Hypothalamus (tissue), 51 donors: ENCODE measurements at places on chromosomes 16 and 17.
A peak's percentile ranks its signal among the peaks of the same experiment; 100 is the strongest.

- no peak for DNase-seq
These were observed 5.0 kb downstream of the TTLL6 start for GRCh38 chr17:48812001-48812400.

DNA sequence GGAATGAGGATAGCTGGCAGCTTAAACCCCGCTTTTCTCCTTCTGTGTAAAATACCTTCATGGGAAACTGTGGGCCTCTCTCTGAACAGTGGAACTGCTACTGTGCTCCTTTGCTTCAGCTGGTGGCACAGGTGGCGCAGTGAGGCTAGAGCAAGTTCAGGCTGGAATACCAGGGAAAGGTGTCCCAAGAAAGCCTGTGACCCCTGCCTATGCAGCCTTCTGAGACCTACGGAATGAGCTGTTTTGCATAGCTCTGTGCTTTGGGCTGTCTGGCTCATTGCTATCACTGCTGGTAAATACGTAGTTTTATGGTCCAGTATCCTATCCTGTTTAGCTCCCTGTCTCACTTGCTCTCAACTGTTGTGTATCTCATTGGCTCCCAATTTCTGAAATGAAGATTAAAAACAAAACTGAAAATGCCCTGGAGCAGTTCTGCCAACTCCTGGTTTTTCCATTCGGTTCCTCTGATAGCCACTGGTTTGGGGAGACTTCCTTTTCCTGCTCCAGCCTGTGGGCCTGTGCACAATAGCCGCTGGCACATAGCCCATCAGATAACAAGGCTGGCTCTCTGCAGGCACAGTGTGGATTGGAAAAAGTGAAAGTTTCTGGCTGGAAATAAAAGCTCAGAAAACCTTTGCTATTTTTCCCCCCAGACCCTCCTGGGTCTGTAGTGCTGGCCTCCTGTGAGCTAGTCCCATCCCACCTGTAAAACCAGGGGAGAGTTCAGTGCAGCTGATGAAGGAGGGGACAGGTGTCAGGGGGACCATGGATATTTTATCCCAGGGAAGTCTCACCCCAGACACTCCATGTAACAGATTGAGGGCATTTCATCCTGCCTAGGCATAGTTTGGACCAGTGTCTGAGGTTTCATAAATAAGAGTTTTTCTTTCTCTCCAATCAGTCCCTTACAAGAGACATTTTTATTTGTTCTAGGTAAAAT, 24.0 kb downstream of the LIMD2 start:
- no peak for DNase-seq

GRCh38 chr17:79589669-79590522, 21.0 kb downstream of the RBFOX3 start:
- DNase-seq = no peak

DNA sequence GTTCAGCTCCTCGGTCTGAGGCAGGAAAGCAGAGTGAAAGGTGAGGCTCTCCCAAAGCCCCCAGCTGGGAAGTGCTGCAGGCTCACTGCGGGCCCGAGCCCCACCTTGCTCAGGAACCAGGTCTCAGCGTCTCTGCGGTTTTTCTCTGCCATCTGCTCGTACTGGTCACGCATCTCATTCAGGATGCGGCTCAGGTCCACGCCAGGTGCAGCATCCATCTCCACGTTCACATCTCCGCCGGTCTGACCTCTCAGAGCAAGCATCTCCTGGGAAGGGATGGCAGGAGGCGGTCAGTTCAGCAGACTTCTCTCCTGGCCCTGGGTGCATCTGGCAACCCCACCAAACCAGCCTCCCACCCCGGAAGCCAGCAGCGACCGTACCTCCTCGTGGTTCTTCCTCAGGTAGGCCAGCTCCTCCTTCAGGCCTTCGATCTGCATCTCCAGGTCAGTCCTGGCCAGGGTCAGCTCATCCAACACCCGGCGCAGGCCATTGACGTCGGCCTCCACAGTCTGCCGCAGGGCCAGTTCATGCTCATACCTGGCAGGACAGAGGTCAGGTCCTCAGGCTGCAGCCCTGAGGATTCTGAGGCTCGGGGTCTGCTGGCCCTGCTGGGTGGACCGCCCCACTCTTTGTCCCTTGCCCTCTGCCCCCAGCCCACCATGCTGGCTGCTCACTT, 1.5 kb downstream of the KRT16 start:
- no peak for DNase-seq

- DNase-seq = no peak
These were observed 32.1 kb downstream of the HELZ start for GRCh38 chr17:67212714-67213417.

DNA sequence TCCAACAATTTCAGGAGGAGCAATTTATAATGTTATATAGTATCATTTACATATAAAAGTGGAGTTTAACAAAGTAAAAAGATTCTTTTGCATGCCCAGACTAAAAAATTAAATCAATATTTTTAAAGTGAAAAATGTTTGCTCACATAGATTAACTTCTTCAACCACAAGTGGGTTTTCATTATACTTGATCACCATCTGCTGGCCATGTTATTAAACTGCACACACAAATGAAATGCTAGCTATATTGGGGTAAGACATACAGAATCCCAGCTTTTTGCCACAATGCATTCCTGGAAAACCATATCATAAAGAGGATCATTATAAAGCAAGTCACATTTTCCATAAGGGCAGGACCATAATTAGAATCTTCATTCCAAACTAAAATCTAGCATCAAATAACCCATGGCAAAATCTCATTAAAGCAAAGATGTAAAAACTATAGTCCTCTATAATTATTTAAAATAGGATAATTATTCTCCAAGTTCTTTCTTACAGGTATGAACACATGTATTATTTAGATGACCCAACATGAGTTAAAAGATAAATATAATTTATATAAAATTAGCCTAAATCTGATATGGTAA, 26.3 kb downstream of the CEP112 start:
- no peak for DNase-seq

DNA sequence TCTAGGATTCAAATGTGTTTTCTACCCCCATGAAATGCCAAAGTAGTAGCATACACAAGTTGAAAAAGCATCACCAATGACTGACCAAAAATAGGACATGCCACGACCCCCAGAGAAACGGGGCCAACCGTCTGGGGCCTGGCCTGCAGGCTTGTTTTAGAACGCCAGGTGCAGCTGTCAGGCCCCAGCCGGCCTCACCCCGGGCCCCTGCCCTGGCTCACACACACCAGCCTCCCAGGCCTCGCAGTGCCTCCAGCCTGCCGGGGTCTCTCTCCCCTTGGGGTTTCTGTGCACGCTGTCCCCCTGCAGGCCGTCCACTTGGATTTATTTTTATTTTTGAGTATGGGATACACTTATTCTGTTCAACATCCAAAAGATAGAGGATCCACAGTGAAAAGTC, 7.9 kb downstream of the KATNB1 start:
- DNase-seq = no peak

- DNase-seq = no peak
These were observed 61.3 kb upstream of the ADORA2B start for GRCh38 chr17:15883617-15884111.

- no peak for DNase-seq
These were observed 13.5 kb downstream of the NHERF1 start for GRCh38 chr17:74761931-74762330.

GRCh38 chr17:66747578-66748275, 87.2 kb upstream of the CACNG5 start:
- DNase-seq = no peak

GRCh38 chr17:82171750-82172375, 40.8 kb downstream of the CCDC57 start:
- DNase-seq = no peak

DNA sequence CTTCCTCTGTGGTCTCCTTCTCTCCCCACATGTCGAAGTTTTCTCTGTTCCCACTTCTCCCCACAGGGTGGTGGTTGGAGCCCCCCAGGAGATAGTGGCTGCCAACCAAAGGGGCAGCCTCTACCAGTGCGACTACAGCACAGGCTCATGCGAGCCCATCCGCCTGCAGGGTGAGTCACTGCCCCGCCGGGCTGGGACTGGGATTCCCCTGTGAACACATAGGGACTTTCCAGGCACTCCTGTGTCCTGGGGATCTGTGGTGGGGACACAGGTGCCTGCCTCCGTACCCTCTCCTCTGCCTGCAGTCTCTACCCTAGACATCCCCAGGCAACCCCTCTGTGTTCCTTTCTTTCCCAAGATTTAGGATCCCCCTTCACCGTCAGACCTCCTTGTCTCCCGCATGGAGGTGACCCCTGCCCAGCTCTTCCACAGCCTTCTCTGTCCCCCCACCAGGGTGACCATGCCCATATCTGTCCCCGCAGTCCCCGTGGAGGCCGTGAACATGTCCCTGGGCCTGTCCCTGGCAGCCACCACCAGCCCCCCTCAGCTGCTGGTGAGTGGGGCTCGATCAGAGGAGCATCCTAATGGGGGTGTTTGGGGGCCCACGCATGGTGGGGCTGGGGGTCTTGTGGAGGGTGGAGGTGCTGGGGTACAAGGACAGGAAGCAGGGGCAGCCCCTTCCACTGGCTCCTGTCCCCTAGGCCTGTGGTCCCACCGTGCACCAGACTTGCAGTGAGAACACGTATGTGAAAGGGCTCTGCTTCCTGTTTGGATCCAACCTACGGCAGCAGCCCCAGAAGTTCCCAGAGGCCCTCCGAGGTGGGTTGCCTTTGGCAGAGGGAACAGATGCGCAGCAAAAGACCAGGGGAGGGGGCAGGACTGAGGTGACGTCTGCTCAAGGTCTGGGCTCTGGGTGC, 5.8 kb downstream of the ITGAM start:
- DNase-seq = no peak

GRCh38 chr16:85798901-85799496, 345 bp downstream of the EMC8 start:
- no peak for DNase-seq

- DNase-seq = no peak
These were observed 7.7 kb downstream of the WFDC1 start for GRCh38 chr16:84302111-84302954.

- DNase-seq = no peak
These were observed 56.4 kb downstream of the MGAT5B start for GRCh38 chr17:76924345-76925342.

GRCh38 chr17:69142175-69142802, 594 bp upstream of the ABCA6 start:
- DNase-seq = no peak

DNA sequence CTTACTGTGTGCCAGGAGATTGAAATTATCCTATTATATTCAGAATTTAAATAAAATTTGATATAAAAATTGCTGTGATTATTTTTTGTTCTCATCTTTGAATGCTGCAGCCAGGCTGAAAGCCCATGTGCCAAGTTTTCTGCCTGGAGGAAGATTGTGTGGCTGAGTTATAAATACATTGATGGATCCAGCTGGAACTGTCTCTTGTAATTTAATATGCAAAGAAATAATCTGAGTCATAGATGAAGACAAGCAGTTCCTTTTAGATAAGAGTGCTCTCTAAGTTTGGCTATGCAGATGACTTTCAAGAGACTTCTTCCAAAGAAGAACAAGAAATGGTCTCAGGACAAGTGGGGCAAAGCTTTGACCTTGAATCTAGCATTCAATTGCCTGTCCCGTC, 871.0 kb downstream of the CDH11 start:
- no peak for DNase-seq

DNA sequence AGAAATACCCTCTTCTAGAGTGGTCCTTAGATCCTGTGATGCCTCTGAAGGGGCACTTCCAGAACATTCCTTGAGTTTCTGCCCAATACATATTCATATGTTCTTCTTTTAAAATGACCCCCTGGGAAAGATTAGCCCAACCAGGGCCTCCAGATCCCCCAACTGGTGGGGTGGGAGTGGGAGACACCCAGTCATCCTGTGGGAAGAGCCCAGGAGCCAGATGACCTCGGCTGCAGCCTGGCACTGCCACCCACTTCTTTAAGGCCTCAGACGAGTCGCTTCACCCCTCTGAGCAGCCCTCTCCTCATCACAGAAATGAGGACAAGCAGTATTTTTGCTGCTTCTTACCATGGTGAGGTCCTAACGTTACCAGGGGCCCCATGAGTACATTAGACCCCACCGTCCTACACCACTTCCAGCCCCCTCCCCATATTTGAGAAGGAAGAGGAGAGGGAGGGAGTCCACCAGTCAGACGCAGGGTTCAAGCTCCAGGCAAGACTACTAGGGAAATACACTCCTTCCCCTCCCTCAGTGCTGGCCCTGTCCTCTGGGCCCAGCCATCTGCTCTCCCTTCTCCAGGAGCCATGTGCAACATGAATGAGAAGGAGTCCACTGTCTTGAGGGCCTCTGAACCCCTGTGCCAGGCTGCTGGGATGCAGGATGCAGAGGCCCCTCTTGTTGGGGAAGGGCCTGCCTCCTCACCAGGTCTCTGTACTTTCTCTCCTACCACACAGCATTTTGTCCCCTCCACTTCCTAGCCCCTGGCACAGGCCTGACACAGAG, 11.8 kb downstream of the MPO start:
- DNase-seq = no peak

DNA sequence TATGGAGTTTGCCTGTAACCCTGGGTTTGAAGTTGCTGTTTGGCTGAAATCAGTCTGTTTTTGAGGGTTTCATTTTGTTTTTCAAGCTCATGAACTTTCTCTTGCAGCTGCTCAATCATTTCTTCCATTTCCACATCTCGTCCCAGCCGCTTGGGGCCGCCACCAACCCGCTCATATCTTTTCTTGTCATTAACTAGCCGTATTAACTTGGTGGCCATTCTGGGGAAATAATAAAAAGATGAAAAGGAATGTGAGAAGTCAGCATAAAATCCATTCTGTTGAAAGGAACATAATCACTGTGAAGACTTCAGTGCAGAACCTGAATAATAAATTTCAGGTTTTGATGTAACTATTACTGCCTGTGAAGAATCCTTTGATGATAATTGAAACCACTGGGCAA, 11.5 kb downstream of the RPGRIP1L start:
- DNase-seq = no peak

GRCh38 chr16:2482708-2483534, 8.0 kb downstream of the TBC1D24 start:
- DNase-seq = peak; percentile 71

DNA sequence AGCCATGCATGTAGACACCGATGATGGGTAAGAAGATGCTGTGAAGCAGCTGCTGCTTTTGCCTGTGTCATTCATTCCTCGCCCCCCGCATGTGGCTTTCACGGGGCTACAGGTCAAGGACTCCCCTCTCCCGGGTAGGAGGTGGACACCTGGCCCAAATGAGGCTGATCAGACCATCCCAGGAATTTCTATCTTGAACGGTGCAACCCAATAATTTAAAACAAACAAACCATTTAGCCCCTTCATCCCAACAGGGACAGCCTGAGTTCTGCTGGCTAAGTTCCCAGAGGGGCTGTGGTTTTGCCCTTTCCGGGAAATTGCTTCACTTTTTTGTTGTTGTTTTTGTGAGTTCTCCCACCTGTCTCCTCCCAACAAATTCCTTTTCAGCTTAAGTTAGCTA, 137.7 kb upstream of the CDH5 start:
- DNase-seq = no peak
